ENCODE measurements at places on chromosomes 3 and 15.

DNA sequence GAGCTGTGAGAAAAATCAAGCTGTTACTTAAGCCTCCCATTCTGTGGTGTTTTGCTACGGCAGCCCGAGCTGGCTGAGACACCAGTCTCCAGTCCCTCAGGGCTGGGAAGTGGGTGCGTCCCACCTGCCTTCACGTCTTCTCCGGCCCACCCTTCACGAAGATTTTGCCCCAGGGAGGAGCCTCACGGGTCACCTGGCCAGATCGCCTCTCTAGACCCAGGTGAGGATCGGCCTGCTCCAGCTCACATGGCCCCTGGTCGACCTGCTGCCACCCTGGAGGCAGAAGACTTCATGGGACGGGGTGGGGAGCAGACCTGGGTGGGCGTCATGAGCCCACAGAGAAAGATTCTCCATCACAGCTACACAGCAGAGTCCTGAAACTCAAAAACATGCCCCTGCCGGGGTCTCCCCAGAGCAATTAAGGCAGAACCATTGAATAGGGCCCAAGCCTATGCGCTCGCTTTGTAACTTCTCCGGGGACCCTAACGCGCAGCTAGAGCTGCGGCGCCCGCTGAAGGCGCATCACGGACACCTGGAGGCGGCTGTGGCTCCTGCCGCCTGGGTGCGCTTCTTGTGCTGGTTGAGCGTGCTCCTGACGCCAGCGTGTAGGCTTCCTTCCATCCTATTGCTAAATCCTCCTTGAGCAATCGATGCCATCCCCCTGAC, 92.6 kb upstream of the ALDH1A3 start:
- no peak for DNase-seq

DNA sequence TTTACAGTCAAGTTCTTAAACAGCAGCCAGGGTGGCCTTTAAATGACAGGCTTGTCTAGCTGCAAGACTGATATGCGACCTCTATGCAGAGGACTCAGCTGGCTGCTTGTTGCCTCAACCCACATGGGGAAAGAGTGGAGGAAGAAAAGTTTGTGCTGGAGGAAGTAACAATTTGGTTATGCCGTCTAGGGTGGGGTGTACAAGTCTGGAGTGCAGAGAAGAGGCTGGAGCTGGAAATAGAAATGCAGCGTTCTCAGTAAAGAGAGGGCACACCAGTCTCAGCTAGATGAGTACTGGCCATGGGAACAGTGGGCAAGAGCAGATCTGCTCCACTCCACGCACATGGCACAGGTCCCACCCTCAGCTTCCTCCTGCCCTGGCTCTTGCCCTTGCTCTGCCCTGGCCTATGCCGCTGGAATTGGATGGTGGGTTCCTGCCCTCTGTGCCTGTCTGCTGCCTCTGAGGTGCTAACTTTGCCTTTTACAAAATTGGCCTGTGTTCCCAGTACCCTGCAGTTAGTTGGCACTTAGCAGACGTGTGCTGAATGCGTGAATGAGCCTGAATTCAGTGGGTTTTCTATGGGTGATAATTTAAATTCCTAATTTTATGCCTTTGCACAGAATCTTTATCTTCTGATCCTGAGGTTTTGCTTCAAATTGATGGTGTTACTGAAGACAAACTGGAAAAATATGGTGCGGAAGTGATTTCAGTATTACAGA, 59.7 kb upstream of the FURIN start:
- no peak for DNase-seq

DNA sequence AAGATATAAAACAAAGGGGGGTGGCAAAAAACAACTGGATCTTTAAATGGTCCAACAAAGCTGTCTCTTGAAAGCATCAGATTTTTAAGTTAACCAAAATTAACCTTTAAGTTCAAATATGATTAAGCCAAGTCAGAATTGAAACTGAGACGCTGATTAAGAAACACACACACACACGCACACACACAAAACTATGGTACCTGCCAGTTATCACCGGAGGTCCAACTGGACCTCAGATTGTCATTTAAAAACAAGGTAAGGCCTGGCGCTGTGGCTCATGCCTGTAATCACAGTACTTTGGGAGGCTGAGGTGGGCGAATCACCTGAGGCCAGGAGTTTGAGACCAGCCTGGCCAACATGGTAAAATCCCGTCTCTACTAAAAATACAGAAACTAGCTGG, 10.4 kb downstream of the ARF4 start:
- DNase-seq: no peak

DNA sequence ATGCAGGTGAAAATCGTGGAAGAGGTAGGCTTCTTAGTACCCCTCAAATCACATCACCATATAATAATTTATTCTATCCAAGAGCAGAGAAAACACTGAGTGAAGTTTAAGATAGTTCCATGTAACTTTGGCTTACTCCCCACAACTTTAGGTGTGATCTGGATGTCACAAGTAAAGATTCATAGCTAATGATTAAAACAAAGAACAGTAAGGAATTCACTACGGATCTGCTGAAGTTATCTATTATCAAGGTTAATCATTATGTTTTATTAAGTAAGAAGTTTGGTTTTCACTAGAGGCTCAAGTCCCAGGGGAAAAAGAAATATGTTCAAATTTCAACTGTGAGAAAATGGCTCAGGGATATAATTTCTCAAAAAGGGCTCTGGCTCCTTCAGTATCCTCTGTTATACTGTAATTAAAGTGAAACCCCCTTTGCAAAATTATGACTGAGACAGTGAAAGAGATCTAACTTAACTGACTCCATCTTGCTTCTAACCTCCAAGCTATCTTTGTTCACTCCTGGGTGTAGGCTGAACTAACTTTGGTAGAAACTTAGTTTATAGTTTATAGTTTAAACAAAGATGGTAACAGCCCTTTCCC, 17.1 kb downstream of the CD80 start:
- no peak for DNase-seq

DNA sequence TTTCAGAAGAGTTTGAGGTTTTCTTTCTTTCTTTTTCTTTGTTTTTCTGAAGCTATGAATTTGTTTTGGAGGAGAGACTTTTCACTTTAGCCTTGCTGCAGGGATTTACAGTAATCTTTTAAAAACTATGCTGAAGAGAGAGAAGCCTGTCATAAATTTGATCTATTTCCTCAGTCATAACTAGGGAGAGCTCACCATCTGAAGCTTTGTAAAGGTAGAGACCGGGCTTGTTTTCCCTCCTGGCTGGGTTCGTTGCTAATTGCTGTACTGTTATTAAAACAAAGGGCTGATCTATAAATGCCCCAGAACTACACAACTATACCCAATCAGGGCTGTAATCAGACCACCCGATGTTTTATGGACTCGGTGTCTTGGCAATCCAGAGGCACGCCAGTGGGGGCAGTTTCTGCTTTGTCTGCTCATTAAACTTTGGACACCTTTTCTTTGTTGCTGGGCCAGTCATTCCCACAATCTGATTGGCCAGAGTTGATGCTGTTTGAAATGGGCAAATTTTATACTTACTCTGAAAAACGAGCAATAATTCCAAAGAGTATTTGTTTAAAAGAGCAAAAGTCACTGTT, 164.3 kb downstream of the CACNA1D start:
- DNase-seq: no peak

All from heart left ventricle (tissue), 16 donors.